ENCODE measurements at places on chromosomes 7 and 10.

DNA sequence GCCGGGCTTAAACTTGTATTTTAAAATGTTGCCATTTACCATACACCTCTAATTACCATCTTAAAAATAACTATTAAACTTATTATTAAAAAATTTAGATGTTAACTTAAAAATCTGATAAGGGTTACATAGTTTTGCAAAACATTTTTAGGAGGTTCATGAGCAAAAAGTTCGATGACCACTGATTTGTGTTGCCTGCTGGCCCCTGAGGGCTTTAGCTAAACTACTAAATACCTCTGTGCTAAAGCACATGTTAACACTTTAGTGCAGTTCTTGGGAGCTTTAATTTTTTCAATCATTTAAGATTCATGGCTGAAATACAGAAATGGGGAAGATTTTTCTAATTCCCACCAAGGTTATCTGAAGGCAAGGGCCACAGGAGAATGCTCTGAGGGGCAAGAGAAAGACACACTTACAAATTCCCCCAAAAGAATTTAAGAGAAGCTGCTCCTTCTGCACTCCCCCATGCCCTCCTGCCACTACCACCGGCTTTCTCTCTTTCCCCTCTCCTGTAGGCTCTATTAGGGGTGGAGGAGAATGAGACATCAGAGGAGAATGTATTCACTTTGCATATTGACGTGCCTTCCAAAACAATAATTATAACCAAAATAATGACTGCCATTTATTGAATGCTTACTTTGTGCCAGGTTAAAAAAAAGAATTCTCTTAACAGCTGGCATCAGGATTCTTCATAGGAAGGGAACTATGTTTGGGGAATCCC lies 106.2 kb downstream of the RTKN2 start:
- no peak for DNase-seq

DNA sequence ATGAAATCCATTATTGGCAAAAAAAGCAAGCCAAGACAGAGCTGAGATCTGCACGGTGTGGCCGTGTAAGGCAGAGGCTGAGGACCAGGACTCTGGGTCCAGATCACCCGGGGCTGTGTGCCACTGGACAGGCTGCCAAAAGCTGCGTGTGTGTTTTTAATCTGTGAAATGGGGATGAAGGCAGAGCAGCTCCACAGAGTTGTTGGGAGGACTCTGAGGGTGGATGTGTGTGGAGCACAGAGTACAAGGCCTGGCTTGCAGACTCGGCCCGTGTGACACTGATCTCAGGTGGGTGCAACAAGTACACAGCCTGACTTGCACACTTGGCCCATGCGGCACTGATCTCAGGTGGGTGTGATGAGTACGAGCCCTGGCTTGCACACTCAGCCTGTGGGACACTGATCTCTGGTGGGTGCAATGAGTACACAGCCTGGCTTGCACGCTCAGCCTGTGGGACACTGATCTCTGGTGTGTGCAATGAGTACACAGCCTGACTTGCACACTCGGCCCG lies 329.8 kb downstream of the DNAJB6 start:
- no peak for DNase-seq

GRCh38 chr7:140284062-140284461 lies 107.3 kb upstream of the KDM7A start:
- DNase-seq, result no peak

GRCh38 chr7:155913291-155913690 lies 101.0 kb upstream of the SHH start:
- no peak for DNase-seq

DNA sequence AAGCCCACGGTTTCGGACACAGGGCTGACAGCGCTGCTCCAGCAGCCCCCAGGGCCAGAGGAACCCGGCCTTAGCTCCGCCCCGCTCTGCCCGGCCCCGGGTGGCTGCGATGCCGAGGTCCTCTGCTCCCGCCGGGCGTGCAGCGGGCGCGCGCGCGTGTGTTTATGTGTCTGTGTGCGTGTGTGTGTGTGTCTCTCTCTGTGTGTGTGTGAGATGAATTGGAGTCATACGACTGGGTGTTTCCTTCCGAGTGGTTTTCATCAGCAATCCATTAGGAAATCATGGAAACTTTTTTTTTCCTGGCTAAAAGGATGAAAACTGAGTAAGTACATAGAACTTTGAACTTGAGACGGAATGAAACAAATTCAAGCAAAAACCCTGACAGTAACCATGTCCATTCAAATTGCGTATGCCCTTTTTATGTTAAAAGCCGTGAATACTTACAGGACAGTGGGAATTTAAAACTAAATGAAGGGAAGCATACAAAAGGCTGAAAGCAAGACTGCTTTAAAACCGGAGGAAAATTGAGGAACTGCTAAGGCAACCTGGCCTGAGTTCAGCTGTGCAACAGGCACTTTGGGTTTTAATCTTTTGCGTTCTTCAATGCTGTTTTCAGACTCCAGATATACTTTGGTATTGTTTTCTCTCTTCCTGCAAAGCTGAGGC lies at the start of gene CPED1:
TSS of gene CPED1 (plus strand) at position 121 of the 666 bp plus-strand sequence. CDS start 911 bp downstream, outside the sequence.
- peak; percentile 61 for DNase-seq

DNA sequence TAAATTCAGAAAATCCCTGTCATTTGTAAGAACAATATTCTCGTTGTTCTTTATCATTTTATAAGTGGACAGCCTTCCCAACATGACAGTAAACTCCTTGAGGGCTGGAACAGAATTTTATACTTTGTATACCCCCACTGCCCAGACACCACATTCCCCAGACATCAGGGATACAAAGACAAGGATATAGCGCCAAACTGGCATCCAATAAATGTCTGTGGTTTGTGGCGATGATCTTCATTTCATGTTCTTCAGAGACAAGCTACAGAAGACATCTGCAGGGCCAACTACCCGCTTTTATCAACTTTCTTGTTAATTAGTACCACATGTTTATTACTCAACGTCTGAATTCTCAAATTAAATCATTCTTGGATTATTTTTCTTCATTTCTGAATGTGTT lies 155.9 kb downstream of the ATE1 start:
- DNase-seq, result no peak

Measured in CD4-positive, alpha-beta T cell (primary cell).